ENCODE measurements at places on chromosomes 7 and 10.

DNA sequence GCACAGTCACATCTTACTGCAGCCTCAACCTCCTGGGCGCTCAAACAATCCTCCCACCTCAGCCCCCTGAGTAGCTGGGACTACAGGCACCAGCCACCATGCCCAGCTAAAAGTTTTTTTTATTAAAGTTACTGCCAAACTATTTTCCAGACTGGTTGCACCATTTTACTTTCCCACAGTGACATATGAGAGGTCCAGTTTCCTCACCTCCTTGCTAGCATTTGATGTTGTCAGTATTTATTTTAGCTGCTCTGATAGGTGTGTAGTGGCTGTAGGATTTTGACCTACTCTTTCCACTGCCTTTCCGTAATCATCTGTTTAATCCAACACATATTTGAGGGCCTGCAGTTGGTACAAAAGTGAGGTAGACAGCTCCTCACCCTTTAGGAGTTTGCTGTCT, 5.4 kb upstream of the UBE3C start:
- DNase-seq, result no peak

- no peak for DNase-seq
Measured at GRCh38 chr7:25180592-25180923, 47.7 kb downstream of the NPVF start.

DNA sequence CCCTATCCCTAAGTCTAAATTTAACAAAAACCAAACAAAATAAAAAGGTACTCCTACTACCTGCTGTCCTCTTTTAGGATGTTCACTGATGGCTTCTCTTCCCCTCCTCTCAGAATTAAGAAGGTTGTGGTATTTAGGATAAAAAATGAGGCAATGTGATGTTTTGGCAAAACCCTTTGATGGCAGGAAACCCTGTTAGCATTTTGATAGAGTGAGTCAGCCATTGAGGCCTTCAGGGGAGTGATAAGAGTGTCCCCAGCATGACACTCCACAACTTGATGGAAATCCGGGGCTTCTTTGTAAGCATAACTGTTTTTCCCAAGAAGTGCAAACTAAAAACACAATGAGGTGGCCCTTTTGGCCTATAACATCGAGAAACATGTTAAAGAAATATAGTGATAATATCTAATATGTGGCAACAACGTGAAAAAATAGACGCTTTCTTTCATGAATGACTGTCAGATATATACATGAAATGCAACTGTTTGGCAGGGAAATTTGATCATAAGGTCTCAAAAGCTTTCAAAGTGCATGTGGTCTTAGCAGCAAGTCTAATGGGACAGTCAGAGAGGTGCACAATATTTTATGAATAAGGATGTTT, 55.0 kb downstream of the PRTFDC1 start:
- DNase-seq, result no peak

DNA sequence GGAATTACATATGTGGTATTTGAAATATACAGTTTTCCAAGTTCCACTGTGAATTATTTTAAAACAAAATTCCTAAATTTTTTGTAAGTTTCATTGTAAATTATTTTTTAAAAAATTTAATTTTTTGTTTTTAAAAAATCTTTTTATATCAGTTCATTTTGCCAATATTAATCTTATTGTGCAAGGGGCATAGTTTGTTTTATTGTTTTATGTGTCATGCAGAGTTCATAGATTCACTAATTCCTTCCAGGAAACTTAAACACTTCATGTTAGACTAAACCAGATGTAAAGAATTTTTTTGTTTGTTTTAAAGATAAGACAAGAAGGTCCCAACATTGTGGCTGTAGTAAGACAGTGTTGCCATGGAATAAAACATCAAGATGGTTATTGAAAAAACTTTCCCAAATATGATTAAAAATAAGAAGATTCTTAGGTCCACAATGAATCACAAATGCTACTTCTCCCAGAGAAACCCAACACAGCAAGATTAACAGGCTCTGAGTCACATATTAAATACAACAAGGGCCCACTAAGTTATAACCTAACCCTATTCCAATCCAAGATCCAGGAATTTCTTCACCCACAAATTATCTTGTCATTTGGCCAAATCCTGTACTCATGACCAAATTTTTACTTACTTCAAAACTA, 464.7 kb upstream of the IGFBP3 start:
- DNase-seq, result no peak

- no peak for DNase-seq
Measured at GRCh38 chr10:86347856-86348255, 18.7 kb downstream of the GRID1 start.

DNA sequence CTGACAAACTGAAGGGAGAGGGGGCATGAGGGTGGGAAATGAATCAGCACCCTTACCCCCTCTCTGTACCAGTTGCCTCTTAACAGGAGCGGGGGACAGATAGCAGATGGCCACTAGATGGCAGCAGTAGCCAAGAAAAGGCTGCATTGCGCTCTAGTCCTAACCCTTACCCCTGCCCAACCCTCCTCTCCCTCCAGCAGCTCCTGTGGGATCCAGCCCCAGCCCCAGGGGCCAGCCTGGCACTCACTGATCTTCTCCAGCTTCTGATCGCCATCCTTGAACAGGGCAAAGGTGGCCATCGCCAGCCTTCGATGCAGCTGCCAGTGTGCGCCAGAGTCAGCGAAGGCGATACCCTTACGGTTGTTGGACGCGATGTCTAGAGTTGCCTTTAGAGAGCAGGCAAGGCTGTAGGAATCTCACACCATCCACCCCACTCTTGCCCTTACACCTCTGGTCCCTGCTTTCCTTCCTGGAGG, 2.2 kb downstream of the CYP17A1 start:
- peak; percentile 51 for DNase-seq

DNA sequence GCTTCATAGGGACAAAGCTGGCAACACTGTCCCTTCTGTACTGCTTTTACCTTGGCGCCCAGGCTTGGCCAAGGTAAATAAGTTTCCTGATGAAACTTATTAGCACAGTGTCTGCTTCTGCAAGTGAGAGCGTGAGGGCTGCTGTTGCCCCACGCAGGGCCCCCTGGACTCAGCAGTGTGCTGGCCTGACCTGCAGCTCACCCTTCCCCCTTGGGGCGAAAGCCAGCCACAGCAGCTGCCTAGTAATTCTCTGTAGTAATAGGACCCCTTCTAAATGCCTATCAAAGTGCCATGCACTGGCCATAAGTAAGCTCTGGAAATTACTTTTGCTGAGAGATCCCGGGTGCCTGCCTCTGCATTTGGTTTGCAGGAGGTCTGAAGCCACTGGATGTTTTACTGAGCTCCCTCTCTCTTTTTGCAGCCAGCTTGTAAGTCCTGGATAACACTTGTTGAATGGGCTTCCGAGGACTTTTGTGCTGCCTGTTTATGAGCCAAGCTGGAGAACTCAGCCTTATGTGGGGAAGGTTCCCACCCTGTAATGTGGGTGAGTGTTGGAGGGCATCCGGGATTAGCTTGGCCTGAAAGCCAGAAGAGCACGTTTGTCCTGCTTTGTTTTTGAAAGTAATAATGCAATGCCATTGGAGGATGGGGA, 293.9 kb downstream of the C7orf25 start:
- no peak for DNase-seq

GRCh38 chr10:69644658-69645295, 14.7 kb downstream of the FAM241B start:
- peak; percentile 20 for DNase-seq

GRCh38 chr10:6514844-6515780, 65.0 kb downstream of the PRKCQ start:
- DNase-seq, result no peak

GRCh38 chr7:96989241-96989858, 16.0 kb upstream of the DLX6 start:
- no peak for DNase-seq

- no peak for DNase-seq
Measured at GRCh38 chr7:68449816-68450215, 1148.5 kb upstream of the AUTS2 start.

- DNase-seq, result no peak
Measured at GRCh38 chr7:130398526-130399090, 18.3 kb downstream of the CPA1 start.

DNA sequence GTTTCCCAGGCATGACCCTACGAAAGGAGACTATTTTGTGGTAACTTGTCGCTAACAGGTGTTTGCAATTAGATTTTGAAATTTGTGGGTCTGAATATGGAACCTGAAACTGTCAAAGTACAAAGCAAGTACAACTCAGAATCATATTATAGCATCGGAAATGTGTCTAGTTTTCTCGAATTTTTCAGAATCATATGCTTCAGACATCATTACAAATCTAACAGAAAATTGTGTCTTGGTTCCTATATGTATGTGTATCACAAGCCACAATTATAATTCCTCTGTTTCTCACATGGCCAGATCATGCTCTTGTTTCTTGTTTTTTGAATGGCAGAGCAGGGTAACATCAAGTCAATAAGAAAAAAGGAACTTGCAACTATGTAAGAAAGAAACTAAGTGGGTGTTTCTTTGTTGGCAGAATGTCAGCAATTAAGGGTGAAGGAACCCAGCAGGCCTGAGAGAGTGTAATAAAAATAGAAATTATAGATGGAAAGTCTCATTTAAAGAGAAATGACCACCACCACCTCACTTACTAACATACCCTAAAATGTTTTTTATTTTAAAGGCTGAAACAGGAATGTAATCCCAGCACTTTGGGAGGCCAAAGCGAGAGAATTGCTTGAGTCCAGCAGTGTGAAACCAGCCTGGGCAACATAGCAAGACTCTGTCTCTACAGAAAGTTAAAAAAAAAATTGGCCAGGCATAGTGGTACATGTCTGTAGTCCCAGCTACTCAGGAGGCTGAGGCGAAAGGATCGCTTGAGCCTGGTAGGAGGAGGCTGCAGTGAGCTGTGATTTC, 51.3 kb downstream of the PRTFDC1 start:
- no peak for DNase-seq

GRCh38 chr7:70384891-70385290, 747.1 kb upstream of the GALNT17 start:
- no peak for DNase-seq

- no peak for DNase-seq
Measured at GRCh38 chr10:119853574-119853973, 19.1 kb downstream of the MCMBP start.

DNA sequence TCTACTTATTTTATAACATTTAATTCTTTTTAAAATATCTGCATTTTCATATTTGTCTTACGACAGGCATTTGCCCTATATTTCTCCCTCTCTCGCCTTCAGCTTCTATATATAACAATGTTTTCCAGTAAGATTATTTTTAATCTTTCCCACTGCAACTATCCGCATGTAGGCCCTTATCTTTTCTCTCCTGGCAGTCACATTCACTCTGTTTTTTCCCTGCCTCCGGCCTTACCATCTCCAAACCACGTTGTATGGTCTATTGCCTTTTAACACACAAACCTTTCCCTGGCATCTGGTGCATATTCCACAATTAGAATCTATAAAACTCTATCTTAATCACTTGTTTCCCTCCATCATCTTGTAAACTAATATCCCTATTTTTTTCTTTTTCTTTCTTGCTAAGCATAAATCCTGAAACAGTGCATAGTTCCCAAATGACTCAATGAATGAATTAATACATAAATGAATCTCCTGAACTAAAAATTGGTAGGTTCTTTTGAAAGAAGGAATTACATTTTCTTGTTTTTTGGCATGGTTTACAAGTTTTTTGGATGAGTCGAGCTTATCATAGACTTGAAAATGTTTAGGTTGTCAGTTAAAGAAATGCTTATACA, 173.2 kb downstream of the SEMA3A start:
- DNase-seq, result no peak

GRCh38 chr10:54530299-54530698, 270.7 kb downstream of the PCDH15 start:
- no peak for DNase-seq

GRCh38 chr7:166338-167060, 25.9 kb upstream of the FAM20C start:
- DNase-seq, result no peak

GRCh38 chr10:60096761-60097513, 190.6 kb upstream of the CCDC6 start:
- no peak for DNase-seq

GRCh38 chr7:47474937-47475879, 106.7 kb downstream of the TNS3 start:
- DNase-seq, result no peak

- no peak for DNase-seq
Measured at GRCh38 chr10:28593811-28594210, 60.9 kb downstream of the WAC start.

GRCh38 chr10:103756277-103756869, 99.0 kb downstream of the SH3PXD2A start:
- DNase-seq, result no peak

GRCh38 chr10:27695706-27696105, 49.9 kb downstream of the MKX start:
- DNase-seq, result no peak

DNA sequence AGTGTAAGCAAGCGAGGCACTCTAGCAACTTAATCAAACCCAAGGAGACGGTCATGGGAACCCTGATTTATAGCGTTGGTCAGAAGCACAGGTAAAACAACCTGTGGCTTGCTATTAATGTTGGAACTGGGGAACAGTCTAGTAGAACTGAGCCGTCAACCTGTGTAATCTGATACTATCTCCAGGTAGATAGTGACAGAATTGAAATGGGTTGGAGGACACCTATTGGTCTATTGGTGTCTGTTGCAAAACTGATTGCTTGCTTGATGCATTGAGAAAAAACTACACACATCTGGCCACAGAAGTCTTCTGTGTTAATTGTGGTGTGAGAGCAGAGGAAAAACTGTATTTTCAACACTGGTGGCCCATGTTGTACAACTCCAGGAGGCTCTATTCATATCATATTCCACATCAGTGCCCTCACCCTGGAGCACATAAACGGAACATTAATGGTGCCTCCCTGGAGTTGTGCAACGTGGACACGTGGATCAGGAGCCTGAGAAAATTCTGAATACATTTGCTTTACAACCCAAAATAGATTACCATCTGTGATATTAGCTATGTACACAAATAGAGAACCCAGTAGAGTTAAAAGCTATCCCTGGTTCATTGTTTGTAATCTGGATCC, 112.2 kb downstream of the MYO3A start:
- DNase-seq, result no peak

- peak; percentile 80 for DNase-seq
Measured at GRCh38 chr7:43582503-43583423, at the start of gene STK17A. Gene STK17A (plus strand): TSS chr7:43583108. CDS start chr7:43583244, 136 bp downstream.

DNA sequence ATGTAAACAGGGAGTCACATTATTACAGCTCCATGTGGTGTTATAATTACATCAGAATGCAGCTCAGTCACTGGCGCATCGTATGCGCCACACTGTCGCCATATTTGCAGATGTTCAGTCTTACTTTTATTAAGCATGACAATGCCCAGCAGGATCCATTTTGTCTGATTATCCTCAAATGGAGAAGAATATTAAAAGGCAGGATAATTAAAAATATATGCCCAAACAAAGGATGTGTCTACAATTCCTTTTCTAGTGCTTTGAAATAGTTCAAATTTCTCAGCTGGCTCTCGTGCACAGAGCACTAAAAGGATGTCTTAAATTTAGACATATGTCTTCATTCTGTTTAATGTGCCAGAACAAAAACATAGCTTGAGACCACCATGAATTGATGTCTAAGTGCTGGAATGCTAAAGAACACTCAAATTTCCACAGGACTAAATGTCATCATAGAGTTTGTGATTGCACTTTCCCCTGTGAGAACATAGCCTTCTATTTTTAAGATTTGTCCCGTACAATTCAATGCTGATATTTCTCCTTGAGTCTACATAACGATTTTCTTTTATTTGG, 168.0 kb downstream of the DKK1 start:
- DNase-seq, result no peak

All from NCI-H1092 (cell line).